Upper lobe of right lung (tissue), 1 donor: ENCODE measurements at places on chromosomes 16 and 17. TPM values are rescaled to one million over a fixed set of nuclear protein-coding genes. Genes with fewer than 3 reads are reported as not detected.

DNA sequence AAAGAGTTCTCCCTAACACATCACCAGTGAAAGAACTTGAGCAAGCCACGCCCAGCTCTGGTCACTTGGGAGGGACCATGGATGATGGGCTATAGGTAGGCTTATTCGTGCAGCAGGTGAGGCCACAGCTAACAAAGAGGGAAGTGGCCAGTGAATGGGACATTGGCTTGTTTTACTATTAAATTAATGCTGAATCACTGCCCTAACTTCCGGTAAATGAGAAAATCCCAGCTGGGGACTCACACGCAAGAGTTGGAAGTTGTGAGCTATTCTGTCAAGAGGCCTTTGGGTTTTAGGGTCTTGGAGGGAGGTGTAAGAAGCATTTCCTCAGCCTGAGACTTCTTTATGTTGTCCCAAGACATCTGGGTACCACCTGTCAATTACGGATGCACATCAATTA, 315.3 kb downstream of the XYLT1 start:
- DNase-seq = no peak

GRCh38 chr17:17386094-17386800, 83.1 kb downstream of the NT5M start:
- no peak for DNase-seq

DNA sequence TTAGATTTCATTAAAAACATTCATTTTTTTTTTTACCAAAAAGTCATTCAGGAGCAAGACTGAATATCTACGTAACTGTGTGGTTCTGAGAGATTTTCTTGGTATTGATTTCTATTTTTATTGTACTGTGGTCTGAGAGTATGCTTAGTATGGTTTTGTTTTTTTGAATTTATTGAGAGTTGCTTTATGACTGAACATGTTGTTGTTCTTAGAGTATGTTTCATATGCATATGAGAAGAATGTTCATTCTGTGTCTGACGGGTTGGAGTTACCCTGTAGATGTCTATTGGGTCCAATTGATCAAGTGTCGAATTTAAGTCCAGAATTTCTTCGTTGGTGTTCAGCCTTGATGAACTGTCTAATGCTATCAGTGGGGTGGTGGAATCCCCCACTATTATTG, 306.0 kb upstream of the KCNJ16 start:
- DNase-seq = no peak

DNA sequence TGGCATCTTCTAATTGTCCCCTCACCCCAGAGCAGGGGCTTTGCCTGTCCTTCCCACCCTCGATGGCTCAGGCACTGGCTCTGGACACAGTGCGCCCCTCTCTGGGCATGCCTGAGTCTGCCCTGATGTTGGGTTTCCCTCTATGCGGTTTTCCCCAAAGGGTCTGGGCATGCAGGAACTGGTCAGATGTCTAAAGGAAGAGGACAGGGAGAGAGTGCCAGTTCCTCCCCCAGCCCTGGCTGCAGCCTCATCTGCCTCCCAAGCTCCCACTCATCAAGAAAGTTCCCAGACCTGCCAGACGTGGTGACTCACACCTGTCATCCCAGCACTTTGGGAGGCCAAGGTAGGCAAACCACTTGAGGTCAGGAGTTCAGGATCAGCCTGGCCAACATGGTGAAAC, 41.3 kb upstream of the PABPN1L start:
- no peak for DNase-seq

Gene RCVRN
- total RNA-seq = 0.17 TPM
